ENCODE measurements at places on chromosomes 11 and 22.
A peak's percentile ranks its signal among the peaks of the same experiment; 100 is the strongest.

DNA sequence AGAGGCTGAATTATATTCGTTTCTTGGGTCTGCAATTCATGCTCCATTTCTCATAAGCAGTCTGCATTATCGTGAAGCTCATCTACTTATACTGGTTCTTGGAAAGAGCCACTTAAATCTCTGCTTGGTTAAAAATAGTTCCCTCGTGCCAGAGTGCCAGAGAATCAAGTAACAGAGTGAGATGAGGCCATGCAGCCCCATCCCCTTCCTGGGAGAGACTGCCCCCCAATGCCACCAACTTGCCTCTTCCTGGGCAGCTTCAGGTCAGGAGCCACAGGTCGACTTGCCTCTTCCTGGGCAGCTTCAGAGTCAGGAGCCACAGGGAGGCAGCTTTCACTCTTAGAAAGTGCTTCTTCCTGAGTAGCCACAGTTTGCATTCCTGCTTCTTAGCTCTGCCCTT, 223.9 kb upstream of the ZBED5 start:
- no peak for DNase-seq

DNA sequence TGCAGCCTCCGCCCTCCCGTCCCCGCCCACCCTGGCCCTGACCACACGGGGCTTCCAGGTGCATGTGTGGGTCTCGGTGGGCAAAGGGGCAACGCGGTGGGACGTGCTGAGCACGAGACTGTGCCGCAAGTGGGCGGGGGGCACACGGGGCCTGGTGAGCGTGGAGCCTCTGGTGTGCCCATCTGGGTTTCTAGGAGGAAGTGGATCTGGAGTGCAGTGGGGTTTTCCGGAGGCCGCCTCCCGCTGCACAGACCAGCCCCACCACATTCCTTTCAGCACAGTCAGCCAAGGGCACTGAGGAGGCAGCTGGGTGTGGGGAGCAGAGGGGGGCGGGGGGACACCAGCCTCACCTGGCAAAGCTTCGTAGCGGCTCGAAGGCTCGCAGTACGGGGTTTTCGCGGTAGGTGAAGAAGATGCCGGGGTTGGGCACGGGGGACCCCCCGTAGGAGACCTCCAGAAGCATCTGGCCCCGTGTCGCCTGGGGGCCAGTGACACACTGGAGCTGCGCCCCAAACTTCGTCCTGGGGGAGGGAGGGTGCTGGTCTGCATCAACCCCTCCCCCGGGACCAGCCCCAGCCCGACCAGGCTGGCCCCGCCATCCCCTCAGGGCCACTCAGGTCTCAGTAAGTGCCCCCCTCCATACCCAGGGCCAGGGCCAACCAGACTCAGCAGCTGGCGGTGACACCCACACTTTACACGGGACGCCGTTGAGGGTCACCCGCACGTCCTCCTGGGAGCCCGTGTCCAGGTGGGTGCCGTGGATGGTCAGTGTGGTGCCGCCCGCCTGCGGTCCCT, 12.4 kb upstream of the MAPK11 start:
- no peak for DNase-seq

DNA sequence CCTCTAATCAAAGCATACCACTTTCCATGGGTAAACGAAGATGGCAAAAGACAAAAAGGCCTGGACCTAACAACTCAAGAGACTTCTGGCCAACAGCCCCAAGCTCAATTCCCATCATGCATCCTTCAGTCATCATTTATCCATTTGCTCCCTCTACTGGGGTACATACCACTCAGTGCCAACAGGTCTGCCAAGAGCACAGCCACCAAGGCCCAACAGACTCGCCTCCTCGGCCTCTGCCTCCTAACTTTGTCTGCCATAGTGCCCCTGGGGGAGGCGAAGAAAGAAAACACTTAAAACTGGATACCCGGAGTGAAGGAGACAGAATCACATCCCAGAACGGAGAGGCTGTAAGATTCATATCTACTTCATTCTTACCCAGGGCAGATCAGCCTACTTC, 1.1 kb downstream of the HYOU1 start:
- no peak for DNase-seq

- peak; percentile 43 for DNase-seq
These were observed 114.7 kb downstream of the CRYBB2 start for GRCh38 chr22:25334162-25334490.

GRCh38 chr11:69240332-69241074, 53.5 kb upstream of the MYEOV start:
- no peak for DNase-seq

GRCh38 chr22:19463491-19464469, 15.2 kb downstream of the UFD1 start:
- DNase-seq: no peak

GRCh38 chr22:19169947-19170318, 8.6 kb downstream of the SLC25A1 start:
- no peak for DNase-seq

DNA sequence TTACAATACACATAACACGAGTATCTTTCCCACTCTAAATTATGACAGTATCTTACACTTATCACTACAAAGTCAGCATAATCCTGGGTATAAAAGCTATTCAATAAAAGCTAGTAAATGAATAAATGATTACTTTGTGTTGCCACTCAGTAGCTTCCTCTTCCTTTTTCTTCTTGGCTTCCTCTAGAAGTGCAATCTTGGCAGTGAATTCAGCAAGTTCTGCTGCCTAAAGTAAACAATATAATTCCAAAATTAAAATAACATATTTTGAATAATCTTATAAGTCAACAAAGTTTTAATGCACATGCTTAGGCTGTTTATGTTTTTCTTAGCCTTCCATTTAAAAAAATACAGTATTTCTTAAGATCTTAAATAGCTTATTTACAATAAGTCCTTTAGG, 60.4 kb downstream of the RDX start:
- no peak for DNase-seq

DNA sequence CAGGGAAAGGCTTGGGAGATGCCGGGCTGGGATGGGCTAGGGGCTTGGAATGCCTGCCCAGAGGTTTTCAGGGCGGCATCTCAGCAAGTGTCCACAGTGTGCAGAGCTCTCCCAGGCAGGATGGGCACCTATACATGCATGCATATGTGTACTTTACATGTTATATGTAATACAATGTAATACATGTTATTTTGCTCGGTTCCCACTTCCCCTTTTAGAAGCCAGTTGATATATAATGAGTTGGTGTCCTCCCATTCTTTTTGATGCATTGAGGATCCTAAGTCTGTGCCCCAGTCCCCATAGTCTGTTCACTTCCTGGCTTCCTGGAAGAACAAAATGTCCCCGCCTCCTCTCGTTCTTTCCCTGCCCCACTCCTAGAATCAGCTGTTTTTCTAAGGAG, 20.1 kb upstream of the EIF3D start:
- DNase-seq: no peak

DNA sequence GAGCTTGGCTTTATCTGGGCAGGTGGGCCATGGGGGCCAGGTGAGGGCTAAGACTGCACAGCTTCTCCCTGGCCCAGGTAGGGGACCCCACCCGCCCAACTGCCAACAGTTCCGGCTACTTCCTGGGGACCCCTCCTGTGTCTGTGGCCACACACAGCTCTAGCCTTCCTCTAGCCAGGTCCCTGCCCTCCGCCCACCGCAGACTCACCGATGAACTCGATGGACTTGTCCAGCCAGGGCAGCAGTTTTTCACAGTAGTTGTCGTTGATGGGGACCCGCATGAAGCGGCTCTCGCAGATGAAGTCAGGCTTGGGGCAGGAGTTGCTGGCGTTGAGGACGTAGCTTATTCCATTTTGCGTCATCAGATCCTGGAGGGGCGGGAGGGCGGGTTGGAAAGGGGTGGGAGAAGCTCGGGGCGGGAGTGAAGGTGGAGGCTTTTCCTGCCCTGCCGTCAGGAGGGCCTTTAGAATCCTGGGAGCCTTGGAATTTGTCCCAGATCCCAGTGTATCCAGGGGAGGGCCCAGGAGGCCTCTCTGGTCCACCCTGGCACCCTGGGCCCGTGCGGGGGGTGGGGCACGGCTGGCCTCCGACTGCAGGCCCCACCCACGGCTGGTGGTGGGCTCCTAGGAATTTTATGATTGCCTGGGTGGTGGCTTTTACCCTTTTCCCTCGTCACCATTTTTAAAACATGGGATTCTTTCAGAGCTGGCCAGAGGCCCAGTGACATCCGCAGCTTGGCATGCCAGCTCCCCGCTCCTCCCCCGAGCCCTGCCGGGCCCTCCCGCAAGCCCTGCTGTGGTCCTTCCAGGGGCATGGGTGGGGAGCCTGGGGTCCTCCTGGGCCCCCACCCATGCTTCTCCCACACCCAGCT, 13.9 kb downstream of the DUSP8 start:
- DNase-seq: no peak

DNA sequence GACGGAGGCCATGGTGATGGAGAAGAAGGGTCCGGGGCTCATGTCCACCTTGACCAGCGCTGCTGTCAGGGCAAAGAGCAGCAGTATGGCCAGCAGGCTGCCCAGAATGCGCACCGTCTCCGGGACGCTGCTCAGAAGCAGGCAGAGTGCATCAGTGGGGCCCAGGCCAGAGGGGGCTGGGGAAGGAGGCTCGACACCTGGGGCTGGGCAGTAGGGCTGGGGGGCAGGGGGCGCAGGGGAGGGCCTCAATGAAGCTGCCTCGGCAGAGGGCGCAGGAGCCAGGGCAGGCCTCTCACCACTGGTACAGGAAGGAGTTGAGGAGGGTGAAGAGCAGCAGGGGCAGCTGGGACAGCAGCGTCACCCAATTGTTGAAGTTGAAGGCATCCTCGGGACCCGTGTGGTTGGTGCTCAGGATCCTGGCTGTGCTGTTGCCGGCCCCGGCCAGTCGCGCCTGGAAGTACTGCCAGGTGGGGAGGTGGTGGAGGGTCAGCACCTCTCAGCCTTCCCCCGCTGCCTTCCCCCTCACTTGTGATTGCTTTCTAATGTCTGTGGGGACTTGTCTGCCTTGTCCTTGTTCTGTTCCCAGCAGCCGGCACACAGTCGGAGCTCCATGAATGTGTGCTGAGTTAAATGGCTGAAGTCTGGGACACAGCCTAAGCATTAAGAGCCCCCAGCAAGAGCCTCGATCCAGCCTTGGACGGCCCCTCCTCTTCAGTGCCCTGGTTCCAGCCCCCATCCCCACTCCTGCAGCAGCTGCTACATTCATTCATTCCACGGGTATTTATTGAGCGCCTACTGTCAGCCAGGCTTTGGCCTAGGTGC, 2.3 kb downstream of the SLC29A2 start:
- no peak for DNase-seq

DNA sequence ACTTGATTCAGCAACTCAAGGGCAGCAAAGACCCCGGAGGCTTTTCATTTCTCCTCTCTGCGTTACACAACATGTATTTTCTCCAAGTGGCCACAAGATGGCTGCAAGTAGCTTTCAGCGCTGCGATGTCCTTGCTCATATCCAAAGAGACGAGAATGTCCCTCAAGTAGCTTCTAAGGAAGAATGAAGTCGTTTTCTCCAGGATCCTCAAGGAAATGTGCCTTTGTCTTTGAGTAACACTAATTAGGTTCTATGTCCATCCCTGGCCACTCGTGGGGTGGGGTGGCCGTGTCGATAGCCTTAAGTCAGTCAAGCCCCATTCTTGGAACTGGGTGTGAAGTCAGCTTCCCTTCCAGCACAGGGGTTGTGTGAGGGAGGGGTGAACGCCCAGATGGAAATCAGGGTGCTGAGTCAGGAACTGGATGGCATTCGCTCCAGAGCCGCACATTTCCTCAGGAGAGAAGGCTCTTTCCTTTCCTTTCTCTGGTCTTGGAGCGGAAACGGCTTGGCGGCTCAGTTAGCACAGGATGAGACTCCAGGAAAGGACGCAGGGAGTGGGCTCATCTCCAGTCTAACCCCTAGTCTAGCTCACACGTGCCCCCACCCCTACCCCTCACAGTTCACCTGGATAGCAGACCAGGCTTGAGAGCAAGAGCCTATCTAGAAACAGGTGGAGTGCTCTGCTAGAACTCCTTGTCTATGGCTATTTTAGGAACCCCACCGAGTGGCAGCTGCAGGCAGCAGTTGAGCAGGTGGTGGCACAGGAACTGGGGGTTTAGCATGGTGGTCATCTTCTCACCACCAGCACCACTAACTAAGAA, 44.3 kb downstream of the NNMT start:
- DNase-seq: no peak

- no peak for DNase-seq
These were observed 5.1 kb downstream of the C11orf42 start for GRCh38 chr11:6210274-6210955.

All from stimulated activated CD8-positive, alpha-beta memory T cell treated with anti-CD3 and anti-CD28 coated beads, Interleukin-2, amount 100 ng/mL, for 48 hours (primary cell).